ENCODE measurements at places on chromosomes 16 and 17.

GRCh38 chr16:57485091-57485915 lies 990 bp downstream of the DOK4 start:
- DNase-seq = no peak

DNA sequence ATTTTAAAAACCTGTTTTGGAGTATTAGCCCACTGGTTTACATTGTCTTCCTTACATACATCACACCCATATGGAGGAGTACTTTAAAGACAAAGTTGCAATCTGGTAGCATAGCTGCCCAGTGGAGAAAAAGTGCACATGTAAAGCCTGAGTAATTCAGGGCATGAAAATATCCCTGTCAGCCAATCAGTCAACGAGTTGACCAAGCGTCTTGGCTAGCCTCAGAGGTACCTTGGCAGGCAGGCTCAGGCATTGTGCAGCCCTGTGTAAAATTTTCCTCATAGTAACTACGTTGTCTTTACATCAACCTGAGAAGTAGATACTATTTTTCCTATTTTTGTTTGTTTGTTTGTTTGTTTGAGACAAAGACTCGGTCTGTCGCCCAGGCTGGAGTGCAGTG lies 339.0 kb downstream of the CDH13 start:
- no peak for DNase-seq

DNA sequence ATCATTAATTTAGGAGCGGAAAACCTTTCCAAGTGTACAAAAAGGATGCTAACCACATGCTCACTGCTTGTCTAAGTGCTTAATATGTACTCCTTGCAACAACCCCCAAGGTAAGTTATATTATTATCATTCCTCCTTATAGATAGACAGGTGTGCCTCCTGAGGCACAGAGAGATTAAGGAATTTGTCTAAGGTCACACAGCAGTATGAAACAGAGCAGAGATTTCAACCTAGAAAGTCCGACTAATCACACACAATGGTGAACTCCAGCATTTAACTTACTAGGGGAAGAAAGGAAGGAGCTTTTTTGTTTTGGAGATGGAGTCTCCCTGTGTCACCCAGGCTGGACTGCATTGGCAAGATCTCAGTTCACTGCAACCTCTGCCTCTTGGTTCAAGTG lies 37.0 kb upstream of the USP7 start:
- DNase-seq = no peak

DNA sequence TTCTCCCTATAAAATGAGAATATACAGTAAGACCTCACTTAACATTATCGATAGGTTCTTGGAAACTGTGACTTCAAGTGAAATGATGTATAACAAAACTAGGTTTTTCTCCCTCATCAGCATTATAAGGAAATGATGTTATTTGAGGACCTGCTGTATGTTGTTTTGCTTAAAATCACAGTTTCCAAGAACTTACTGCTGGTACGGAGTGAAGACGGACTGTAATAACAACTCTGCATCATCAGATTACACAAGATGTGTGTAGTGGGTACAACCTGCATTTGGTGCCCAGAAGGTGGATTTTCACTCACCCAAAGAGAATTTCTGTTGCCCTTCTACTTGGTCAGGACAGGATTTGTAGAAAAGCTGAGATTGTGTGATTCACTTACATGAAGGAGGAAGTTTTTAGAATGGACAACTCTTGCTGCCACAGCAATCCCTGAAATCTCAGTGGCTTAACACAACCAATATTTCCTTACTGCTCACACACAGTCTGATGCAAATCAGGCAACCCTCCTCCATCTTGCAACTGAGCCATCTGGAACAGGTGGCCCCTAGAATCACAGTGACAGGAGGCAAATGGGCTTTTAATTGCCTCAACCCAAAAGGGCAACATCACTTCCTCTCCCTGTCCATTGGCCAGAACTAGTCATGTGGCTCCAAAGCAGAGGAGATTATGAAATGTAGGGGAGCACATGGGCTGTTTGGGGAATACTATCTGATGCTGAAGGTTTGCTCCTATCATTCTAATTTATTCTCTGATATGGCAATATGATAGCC lies 67.6 kb upstream of the CACNG5 start:
- DNase-seq = no peak

GRCh38 chr17:17077861-17078732 lies 35.8 kb downstream of the MPRIP start:
- DNase-seq = no peak

DNA sequence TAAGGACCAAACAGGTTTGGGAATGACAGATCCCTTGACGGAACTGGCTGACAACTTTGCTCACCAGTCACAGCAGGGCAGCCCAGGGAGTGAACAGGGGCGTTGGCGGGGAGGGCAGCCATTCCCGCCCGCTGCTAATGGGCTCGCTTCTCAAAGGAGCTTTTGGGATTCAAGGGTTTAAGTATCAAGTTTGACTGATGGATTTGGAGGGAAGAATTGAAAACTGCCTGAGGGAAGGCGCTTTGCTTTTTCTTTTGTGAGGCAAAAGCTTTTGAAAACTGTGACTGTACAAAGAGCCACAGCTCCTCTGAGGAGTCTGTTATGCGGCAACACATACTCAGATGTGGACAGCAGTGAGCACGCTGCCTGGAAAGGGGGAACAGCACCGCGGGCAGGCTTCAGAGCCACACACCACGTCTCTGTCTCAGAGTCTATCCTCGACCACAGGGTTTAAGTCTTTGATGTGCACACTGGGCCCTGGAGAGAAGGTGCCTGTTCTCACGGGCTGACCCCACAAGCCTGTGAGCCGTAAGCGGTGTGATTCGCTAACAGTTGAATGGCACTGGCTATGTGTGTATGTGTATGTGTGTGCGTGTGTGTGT lies 79.9 kb upstream of the HSBP1 start:
- DNase-seq = no peak

DNA sequence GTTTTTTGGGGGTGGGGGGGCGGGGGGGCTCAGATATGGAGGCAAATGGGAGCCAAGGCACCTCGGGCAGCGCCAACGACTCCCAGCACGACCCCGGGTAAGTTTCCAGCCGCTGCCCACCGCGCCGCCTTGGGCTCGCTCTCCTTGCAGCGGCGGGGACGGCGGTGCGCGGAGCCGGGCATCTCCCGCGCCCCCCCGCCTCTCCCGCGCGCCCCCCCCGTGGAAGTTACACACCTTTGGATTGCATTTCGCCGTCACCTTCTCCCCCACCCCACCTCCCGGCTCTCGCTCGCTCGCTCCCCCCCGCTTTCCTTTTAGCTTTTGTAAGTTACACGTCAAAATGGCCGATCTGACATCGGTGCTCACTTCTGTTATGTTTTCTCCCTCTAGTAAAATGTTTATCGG lies 387 bp downstream of the MSI2 start:
- DNase-seq = no peak

DNA sequence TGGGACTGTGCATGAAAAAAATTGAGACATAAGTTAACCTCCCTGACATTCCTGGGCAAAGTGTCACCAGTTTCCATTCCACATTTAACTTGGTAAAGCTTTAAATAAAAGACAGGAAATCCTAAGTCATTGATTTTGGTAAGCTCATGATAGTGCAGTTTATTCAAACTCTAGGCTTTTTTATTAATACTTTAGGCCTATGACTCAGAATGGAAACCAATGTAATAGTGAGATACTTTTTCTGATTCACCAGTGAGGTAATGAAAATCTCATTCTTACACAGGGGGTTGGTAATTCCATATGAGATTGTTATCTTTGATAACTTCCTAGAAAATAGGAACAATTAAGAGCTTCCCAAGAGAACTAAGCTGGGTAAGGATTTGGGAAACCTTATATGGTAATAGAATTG lies 91.1 kb downstream of the NLK start:
- DNase-seq = no peak

- DNase-seq = no peak
Measured at GRCh38 chr16:58678716-58679115, 5.9 kb downstream of the SLC38A7 start.

GRCh38 chr17:58875261-58875660 lies 119.6 kb downstream of the PPM1E start:
- no peak for DNase-seq

DNA sequence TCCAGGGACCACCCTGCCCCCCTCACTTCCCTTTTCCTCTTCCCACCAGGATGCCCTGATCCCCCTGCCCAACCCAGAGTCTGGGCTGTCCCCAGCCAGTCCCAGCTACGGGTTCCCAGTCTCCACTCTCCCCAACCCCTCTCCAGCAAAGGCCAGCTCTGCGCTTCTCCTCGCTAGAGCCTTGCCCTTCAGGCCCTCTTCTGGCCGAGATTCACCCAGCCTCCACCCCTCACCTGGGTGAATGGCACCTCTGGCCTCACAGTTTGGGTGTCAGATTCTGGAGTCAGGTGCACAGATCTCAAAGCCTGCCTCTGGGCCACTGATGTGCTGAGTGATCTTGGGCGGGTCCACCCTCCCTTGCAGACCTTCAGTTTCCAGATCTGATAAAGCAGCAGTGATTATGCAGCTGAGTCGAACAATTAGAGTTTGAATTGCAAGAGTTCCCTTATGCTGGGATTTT lies 185.6 kb upstream of the TNRC6C start:
- DNase-seq = no peak

DNA sequence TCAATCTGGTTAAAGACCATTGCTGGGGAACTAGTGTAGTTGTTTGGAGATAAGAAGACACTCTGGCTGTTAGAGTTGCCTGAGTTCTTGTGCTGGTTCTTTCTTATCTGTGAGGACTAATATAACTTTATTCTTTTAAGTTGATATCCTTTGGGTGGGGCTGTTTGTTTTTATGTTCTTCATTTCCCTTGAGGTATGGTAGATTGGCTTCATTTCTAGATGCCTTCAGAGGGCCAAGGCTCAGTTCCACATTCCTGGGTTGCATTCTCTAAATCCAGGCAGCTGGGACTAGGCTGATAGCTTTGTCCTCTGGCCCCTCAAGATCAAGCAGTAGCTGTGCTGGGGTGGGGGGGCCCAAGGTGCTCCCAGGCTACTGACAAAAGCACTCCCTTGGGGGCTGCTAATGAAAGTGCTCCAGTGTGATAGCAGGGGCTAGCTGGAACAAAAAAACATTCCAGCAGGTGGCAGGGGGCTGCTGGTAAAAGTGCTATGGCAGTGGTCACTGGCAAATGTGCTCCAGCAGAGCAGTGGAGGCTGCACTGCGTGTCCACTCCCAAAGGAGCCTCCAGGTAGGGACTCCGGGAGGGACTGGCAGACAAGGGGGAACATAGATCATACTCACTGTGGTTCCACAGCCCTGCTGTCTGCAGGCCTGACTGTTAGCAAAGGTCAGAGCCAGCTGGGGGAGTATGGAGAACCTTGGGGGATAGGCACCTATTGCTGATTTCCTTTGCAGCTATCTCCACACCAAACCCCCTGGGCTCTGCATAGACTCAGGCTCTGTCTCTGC lies 45.9 kb upstream of the KCNJ16 start:
- no peak for DNase-seq

- no peak for DNase-seq
Measured at GRCh38 chr17:49570540-49571242, 5.0 kb upstream of the NXPH3 start.

DNA sequence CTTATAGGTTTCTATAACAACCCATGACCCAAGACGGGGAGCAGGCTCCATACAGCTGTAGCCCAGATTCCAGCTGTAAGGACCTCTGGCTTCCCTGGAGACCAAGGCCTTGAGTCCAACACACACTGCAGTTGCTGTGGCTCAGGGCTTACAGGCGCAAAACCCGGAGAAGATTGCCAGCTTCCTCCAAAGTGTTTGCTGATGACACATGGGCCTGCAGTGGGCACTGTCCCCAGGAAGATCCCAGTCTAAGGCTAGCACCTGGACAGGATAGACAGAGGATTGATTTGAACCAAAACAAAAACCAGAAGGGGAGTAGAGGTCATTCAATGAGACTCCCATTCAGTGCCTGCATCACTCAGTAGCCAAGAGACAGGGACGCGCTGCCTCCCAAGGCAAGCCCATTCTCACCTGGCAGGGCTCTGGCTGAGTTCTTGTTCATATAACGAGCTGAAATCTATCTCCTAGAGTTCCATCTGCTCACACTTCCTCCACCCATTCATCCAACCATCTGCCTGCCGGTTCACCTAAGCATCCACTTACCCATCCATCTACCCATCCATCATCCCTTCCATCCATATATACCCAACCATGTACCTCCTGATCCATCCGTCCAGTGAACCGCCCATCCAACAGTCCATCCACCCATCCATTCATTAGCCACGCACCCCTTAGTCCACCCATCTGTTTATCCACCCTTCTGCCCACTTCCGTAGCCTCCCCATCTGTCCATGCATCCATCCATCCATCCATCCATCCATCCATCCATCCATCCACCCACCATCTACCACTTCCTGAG lies 10.2 kb downstream of the RAB11FIP4 start:
- no peak for DNase-seq

DNA sequence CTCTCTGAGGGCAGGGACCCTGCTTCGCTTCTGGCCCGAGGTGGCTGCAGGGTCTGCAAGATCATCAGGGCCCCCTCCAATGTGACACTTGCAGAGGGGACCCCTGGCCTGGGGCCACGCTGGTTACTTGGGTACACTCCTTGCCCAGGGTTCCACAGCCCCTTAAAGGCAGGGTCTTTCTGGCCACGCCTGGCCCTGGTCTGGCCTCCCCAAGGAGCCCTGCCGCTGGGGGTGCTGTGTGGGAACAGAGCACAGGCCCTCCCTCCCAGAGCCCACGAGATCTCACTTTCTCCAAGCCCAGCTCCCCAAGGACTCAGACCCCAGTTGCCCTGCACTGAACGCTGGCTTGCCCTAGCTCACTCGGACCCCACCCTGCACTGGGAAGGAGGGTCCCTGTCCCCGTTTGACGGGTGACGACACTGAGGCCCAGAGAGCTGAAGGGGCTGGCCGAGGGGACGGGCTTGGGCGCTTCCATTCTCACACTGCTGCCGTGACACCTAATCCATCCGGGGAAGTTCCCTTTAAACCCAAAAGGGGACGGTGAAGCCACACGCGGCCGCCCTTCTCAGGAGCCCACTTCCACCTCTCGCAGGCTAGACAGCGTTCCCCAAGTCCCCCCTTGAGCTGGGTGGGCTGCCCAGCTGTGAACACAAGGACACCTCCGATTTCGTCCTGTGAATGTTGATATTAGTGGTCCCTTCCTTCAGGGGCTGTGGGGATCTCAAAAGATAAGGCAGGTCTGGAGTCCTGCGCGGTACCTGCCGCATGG lies 26.9 kb upstream of the OSGIN1 start:
- DNase-seq = no peak

Data from natural killer cell treated with Interleukin-12 subunit alpha and Interleukin-12 subunit beta and Interleukin-15 and Interleukin-18, amount 100 ng/mL, for 72 hours (primary cell).